B cell (primary cell): ENCODE measurements at places on chromosomes 3 and 15.

DNA sequence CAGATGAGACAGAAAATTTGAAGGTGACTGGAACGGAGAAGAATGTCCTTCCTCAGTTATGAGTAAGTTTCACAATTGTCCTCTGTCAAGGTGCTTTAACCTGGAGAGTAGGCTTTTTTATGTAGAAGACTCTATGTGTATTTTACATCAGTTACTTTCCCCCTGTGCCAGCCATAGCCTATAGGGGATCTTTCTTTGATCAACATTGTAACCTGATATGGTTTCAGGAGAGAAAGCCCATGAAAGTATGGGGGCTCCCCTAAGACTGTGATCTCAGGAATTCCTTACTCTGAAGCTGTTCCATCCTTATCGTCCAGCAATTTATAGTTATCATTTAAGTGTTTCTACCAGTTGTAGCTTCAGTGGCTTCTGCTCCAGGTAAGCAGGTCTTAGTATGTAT lies 1076.3 kb upstream of the EPHA6 start:
- DNase-seq, result no peak

- DNase-seq, result no peak
Measured at GRCh38 chr3:37096288-37096687, 78.1 kb downstream of the LRRFIP2 start.

GRCh38 chr15:70503798-70504298 lies 259.5 kb downstream of the UACA start:
- no peak for DNase-seq

- no peak for DNase-seq
Measured at GRCh38 chr15:90994059-90994416, 297 bp downstream of the PRC1 start.

- DNase-seq, result no peak
Measured at GRCh38 chr3:72114773-72115172, 329.8 kb upstream of the PROK2 start.

GRCh38 chr15:34795267-34796081 lies at the start of gene ACTC1:
Gene ACTC1 (minus strand): TSS chr15:34795549. CDS start chr15:34794808, 741 bp downstream.
- DNase-seq, result no peak

GRCh38 chr3:14872706-14873105 lies 53.9 kb downstream of the FGD5 start:
- DNase-seq, result no peak

- DNase-seq, result no peak
Measured at GRCh38 chr3:21542656-21543379, 208.2 kb downstream of the ZNF385D start.

DNA sequence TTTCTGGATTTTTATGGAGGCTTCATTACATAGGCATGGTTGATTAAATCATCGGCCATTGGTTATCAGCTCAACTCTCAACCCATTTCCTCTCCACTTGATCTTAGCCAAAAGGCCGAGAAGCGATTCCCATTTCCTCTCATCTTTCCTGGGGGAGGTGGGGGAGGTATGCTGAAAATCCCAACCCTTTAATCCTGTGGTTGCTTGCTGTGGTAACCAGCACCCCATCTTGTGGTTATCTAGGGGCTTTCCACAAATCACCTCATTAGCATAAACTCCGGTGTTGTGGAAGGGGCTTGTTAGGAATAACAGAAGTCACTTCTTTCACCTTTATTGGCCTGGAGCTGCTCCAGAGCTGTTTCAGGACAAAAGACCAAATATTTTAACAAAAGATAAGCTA lies 20.9 kb downstream of the PDE8A start:
- DNase-seq, result peak; percentile 53

DNA sequence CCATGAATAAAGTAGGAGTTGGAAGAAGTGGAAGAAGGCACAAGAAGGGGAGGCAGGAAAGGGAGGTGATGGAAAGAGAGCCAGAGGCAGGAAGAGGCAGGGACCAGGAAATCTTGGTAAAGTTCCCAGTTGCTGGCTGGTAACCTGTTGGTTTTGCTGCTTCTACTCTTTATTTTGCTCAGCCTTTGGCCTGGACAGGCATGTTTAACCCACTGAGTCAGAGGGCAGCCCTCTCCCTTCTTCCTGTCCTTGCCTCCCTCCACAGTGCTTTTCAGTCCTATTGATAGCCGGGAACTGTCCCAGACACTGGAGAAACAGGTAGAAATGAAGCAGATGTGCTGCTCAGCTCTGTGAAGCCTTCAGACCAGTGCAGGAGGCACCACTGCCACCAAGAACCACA lies 43.4 kb upstream of the APEH start:
- DNase-seq, result no peak

GRCh38 chr3:122364490-122364889 lies 18.5 kb downstream of the MIX23 start:
- no peak for DNase-seq

- no peak for DNase-seq
Measured at GRCh38 chr15:39599871-39600270, 19.0 kb downstream of the THBS1 start.

DNA sequence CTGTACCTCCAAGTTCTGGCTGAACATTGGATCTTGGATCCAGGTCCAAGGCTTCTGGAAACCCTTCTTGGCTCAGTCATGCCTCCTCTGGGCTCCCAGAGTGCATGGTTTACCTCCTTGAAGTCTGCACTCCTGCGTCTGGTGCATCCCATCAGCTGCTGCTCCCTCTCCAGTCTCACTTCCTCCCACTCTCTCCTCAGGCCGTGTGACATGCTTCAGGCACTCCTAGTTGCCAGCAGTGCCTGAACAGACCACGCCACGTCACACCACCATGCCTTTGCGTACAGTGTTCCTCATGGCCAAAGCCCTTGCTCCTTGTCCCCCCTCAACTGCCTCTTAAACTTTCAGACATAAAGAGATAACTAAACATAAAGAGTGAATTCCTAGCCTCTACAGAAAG lies 5.7 kb downstream of the GPR27 start:
- DNase-seq, result no peak

DNA sequence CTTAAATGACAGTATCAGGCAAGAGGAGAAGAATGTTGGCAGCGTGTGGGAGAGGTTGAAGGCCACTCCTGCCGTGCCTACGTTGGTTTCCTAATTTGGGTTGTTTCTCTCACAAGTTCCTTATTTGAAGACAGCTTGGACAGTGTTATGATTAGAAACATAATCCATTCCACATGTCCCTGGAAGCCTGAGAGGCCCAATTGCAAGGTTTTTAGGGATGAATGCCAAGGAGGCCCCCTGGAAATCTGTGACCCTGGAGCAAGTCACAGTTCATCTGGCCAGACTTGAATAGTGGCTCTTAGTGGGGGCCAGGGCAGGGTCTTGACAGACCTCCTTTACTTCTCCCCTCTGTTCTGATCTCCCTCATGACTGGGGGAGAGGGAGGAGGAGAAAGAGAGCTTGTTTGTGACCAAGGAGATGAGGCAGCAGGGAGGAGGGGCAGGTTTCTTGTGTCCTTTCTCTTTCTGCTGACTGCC lies 584.4 kb upstream of the TBL1XR1 start:
- DNase-seq, result no peak

- peak; percentile 80 for DNase-seq
Measured at GRCh38 chr3:188489639-188490405, 335.9 kb downstream of the LPP start.

- DNase-seq, result no peak
Measured at GRCh38 chr3:33645060-33645647, 72.9 kb downstream of the CLASP2 start.

- DNase-seq, result no peak
Measured at GRCh38 chr3:119808244-119808643, 26.3 kb downstream of the NR1I2 start.

DNA sequence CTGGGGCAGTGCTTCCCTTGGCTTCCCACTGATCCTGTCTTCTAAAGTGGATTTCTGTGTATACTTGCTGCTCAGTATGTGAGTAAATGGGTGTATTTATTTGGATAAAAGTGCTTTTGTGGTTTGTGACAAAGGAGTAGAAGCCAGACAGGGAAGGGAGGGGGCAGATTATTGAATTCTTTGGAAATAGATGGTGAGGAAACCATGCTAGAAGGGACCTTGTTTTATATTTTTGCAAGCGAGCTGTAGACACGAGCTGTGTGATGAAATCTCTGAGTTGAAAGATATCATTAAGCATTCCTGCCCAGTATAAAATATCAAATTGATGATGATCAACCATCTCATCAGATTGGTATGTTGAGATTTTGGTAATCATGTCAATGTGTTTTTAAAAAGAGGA lies 68.9 kb downstream of the DUT start:
- no peak for DNase-seq

- no peak for DNase-seq
Measured at GRCh38 chr3:141539431-141540187, 52.8 kb downstream of the RASA2 start.

DNA sequence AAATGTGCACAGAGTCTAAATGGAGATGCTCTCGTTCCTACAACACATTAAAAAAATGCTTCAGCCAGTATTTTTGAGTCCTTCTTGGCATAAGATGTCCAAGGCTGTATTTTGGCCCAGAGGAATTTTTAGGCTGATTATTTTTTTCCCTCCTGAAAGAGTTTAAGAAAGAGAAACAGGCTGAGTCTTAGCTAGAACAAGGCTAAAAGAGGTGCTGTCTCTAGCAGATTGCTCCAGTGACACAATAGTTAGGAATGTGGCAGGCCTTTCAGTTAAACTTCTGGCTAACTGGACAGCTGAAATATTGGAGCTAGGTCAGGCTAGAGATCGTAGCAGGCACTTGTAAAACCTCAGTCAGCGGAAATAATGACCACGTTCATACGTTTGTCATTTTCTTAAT lies 271.4 kb upstream of the RARB start:
- no peak for DNase-seq

DNA sequence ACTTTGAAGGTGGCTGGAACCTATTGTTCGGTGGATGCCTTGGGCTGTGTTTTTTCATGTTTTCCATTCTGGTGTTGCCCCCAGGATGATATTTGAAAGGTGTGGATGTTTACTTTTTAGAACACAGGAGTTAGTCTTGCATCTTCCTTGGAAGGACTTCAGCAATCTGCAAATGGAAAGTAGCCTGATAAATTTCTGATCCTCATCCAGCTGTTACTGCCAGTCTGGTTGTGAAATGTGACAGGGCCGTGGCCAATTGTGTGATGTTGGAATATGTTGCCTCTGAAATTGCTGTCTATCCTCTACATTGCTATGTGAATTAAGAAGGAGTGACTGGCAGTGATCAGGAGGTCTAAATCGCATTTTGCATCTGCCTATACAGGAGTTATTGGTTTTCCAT lies 382.5 kb upstream of the C2CD4B start:
- DNase-seq, result no peak

DNA sequence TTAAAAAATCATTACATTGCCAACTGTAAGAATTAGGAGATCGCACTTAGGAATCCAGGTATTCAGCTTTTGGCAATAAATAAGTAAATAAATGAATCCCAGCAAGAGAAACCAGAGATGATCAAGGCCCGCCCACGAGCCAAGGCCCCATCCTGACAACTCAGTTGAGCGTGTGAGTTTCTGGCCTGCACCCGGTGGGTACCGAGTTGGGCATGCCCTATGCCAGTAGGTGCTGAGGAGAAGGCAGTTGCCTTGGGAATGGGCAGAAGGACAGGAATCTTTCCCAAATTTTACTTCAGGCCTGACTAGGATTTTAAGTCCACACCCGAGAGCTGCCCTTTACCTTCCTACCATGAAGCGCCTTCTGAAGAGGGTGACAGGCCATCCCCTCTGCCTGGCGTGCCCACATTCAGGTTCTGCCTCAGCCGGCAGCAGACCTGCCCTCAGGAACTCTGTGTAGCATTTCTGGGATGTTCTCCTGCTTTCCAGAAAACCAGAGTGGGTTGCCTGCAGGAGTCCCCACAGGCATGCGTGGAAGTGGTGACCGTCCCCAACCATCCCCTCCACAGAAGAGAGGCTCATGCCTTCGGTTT lies 99.3 kb upstream of the ALDH1A3 start:
- no peak for DNase-seq

DNA sequence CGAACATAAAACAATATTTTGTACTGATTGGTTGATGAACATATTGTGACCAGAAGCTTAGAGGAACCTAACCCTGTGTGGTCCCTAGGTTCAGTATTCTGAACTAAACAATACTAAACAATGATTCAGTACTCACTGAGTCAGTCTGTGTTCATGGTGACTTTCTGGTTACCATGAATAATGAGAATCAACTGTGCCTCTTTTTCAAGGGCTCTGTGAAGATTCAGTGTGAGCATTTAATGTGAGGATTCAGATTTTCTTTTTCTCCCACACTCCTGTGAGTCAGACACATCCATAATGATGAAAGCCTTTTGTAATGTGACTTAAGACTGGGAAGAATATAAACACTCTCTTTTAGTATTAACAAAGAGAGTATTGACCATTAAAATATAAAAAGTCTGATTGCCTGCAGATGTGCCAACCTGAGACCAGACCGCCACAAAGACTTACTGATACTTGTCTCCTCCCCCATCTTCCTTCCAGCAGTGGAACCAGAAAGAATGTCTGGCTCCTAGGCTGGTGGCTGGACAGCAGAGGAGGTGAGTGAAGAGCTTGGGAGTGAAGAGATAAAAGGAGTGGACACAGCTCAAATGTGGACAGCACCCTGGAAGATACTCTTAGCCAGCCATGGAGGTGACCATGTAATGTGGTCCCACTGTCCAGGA lies 17.6 kb upstream of the ACTL6A start:
- no peak for DNase-seq

- no peak for DNase-seq
Measured at GRCh38 chr3:136898549-136898948, 36.5 kb downstream of the NCK1 start.

GRCh38 chr3:196931157-196931556 lies 11.2 kb downstream of the NCBP2 start:
- DNase-seq, result no peak

- peak; percentile 84 for DNase-seq
Measured at GRCh38 chr3:71356265-71356664, 227.3 kb downstream of the FOXP1 start.

- no peak for DNase-seq
Measured at GRCh38 chr3:126745760-126746394, 41.8 kb downstream of the CHCHD6 start.

DNA sequence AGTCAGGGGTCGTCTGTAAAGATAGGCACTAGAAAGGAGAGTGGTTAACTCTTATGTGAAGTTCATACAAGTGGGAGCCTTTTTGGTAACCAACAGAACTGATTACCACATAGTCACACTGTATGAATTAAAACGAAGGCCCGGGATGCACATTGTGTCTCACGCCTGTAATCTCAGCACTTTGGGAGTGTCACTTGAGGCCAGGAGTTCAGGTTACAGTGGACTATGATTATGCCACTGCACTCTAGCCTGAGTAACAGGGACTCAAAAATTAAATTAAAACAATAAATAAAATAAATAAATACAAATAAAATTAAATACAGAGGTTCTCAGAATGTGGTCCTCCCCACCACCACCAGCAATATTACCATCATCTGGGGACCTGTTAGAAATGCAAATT lies 467 bp downstream of the DNAAF4 start:
- DNase-seq, result no peak
